ENCODE measurements at places on chromosomes 11 and 22. TPM values are rescaled to one million over a fixed set of nuclear protein-coding genes. Genes with fewer than 3 reads are reported as not detected.

SLN gene
- not detected for total RNA-seq

SLC35E4 gene
- 8.9 TPM for total RNA-seq

CREB3L1 gene
- 82.1 TPM for total RNA-seq

PVALB gene
- total RNA-seq, result not detected

CRYAB gene
- 3.0 TPM for total RNA-seq

PHETA2 gene
- 15.7 TPM for total RNA-seq

GNG3 gene
- total RNA-seq, result not detected

CCDC81 gene
- total RNA-seq, result 7.7 TPM

HOATZ gene
- not detected for total RNA-seq

All from smooth muscle cell of the umbilical artery (primary cell).